ENCODE measurements at places on chromosomes 3 and 15. TPM values are rescaled to one million over a fixed set of nuclear protein-coding genes. Genes with fewer than 3 reads are reported as not detected.

GRCh38 chr3:169759256-169759655 lies 5.6 kb downstream of the TERC start:
- DNase-seq, result no peak

Gene SYNM
- 35.9 TPM for total RNA-seq

- DNase-seq, result no peak
These were observed 33.6 kb downstream of the KIF15 start for GRCh38 chr3:44795197-44795596.

Gene GATM
- total RNA-seq, result 23.5 TPM

DNA sequence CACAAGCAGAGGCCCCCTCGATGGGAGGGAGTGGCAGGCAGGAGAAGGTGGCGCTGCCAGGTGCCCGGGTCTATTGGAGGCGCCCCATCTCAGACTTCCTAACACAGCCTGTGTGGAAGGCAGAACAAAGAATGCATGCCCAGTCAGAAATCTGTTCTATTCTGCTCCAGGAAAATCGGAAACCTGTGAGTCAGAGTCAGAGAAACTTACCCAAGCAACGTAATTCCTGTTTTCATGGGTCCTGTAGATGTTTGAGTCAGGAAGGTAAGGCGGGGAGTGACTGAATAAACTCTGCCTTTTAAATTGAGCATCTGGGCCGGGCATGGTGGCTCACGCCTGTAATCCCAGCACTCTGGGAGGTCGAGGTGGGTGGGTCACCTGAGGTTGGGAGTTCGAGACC lies 13.7 kb downstream of the MAP6D1 start:
- DNase-seq, result no peak

DNA sequence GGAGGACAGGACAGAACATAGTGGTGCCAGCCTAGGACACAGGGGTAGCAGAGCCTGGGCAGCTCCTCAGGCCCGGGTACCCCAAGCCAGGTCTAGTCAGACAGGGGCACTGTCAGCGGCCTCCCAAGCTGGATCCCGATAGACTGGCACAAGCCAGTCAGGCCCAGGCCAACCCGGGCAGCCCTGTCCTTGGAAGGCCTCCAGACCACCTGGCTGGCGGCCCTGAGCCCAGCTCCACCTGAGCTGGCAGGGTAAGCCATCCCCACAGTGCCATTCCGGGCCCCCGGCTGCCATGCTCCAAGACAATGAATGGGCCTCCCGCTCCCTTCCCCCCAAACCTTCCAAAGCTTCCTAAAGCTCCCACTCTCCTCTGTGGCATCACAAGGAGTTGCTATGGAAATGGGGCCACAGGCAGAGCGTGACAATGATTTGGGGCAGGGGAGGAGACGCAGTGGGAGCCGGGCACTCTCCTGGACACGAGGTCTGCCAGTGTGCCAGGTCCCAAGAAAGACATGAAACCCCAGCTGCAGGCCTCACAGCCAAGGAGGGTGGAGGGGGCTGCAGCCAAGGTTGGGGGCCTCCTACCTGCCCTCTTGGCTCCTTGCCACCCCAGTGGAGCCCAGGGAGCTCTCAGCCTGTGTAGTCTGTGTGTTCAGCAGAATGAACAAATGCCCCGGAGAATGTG lies 165.6 kb upstream of the LINGO1 start:
- no peak for DNase-seq

DNA sequence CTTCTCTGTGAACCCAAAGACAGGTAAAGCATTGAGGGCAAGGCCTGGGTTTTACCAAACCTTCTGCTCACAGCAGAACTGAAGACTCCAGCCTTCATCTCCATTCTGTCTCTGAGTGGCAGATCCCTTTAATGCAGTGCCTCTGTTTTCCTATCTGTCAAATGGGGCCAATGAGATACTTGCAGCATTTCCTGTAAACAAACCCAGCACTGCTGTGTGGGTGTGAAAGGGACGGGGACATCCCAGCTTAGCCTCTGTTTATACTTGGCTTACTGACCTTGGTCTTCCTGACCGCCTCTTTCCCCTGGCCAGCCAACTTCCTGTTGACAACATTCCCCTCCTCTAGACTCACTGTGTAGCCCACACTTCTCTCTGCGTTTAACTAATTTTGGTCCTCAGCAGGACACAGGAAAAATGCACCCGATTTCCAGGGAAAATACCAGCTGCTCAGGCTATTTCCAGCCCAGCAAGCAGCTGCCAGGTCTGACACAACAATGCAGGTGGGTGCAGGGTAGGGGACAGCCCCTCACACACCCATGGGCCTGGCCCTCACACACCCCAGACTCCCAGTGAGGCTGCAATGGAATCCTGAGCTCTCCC lies 105.9 kb upstream of the HERC1 start:
- DNase-seq, result no peak

Gene TPRG1
- total RNA-seq, result 29.4 TPM

DNA sequence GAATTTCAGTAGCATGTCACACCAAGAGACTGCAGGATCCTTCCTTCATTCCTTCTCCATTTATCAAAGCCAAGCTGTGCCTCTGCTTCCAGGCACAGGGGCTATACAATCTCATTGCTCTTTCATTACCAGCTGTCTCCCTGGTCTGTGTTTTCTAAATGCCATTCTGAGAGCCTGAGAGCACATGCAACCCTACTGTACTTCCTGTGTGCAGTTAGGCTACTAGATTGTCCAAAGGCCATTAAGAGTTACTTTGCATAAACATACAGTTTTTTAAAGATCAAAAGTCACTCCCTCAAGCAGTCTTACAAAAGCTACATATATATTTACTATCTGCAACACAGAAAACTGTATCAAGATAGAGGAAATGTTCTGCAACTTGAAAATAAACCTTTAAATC lies 110.1 kb downstream of the CFAP44 start:
- no peak for DNase-seq

- no peak for DNase-seq
These were observed 54.8 kb upstream of the UTS2B start for GRCh38 chr3:191385101-191385500.
